ENCODE measurements at places on chromosomes 3 and 15.
A peak's percentile ranks its signal among the peaks of the same experiment; 100 is the strongest.

GRCh38 chr15:92821491-92822116 is 78.5 kb upstream of the CHD2 start:
- peak; percentile 24 for DNase-seq

DNA sequence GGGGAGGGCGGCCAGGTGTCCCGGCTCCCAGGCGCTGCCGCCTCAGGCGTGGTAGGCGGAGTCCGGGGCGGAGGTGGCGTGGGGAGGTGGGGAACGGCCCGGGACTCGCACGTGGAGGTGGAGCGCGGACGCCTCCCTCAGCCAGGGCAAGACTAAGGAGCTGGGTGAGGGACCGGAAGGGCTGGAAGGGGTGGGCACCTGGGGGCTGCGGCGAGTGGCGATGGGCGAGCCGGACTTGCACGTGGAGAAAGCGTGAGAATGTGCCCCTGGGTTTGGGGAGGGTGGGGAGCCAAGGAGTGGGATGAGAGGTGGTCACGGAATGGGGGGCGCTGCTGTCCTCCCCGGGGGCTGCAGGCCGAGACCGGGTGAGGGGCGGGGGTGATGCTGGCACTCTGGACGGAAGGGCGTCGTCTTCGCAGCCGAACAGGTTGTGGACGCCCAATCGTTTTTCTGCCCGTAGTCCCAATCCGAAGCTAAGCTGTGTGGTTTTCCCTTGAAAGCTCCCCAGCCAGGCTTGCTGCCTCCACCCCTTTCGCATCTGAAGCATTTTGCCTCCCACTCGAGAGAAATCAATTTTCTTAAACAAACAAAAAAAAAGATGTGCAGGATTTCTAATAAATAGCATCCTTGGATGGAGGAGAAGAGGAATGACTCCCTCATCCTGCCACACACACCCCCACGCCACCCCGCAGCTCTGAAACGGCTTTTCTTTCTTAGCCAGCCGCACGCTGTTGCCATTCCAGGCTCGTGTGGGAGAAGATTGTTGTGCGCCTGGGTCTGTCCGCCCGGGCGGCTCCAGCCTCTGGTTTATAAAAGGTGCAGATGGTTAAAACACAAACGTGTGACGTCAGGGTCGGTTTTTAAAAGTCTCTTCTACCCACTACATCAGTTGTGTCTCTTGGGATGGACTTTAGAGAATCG is 62.5 kb upstream of the ANKRD28 start:
- peak; percentile 47 for DNase-seq

- DNase-seq = no peak
These were observed 75.8 kb downstream of the FBLN2 start for GRCh38 chr3:13624671-13625125.

DNA sequence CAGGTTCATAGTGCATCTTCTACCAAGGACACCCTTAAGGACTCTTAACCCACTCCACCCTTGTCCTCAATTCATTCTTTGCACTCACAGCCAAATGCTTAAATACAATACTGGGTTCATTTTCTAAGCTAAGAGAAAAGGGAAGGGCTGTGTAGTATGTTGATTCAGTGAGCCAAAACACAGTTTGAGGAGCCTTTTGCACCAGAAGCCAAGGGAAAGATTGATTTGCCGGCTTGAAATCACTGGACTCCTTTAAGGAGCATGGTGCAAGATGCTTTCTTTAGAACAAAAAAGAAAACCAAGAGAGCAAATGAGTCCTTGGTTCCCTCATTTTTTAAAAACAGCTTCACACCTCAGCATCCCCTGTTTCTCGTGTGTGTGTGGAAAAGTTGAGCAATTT is 47.8 kb downstream of the BOC start:
- no peak for DNase-seq

DNA sequence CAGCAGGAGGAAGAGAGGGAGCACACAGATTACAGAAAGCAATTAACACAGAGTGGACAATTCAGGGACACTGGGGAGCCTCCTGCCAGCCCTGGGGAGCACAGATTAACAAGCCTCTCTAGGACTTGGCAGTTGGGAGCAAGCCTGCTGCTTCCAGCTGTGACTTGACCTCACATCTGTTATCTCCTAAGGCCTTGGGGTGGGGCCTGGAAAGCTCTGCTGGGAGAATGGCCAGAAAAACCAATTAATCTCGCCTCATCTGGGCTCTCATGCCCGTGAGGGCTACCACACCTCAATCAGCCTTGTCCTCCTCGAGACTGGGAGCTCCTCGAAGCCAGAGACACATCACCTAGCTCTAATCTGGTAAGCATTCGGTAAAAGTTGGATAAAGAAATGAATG is 39.1 kb downstream of the SEMA5B start:
- DNase-seq = no peak

DNA sequence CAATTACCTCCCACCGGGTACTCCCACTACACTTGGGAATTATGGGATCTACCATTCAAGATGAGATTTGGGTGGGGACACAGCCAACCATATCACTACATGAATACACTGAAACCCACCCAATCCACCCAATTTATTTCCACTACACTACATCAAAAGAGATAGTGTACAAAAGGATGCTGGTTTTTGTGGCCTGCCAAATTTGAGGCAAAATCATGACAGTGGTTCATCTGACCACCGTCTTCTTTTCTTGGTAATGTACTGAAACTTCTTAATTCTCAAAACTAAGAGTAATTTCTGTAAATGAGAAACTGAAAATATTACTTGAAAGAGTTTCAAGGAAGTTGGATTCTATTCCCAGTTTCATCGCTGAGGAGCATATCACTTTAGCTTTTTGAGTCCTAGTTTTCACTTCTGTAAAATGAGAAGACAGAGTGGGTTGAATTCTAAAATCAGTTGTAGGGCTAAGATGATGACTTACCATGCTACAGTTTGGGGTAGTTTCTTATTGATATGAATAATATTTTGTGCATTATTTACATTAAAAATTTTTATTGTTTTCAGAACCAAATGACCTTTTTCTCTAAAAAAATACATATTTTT is 360.4 kb upstream of the CNTN6 start:
- DNase-seq = no peak

GRCh38 chr3:190514413-190515153 is 698 bp downstream of the IL1RAP start:
- DNase-seq = peak; percentile 72

- no peak for DNase-seq
These were observed 145.1 kb upstream of the CNTN4 start for GRCh38 chr3:1953536-1953935.

- no peak for DNase-seq
These were observed 19.9 kb downstream of the CYP8B1 start for GRCh38 chr3:42855547-42856380.

- DNase-seq = no peak
These were observed 208.4 kb upstream of the ALCAM start for GRCh38 chr3:105158286-105158685.

DNA sequence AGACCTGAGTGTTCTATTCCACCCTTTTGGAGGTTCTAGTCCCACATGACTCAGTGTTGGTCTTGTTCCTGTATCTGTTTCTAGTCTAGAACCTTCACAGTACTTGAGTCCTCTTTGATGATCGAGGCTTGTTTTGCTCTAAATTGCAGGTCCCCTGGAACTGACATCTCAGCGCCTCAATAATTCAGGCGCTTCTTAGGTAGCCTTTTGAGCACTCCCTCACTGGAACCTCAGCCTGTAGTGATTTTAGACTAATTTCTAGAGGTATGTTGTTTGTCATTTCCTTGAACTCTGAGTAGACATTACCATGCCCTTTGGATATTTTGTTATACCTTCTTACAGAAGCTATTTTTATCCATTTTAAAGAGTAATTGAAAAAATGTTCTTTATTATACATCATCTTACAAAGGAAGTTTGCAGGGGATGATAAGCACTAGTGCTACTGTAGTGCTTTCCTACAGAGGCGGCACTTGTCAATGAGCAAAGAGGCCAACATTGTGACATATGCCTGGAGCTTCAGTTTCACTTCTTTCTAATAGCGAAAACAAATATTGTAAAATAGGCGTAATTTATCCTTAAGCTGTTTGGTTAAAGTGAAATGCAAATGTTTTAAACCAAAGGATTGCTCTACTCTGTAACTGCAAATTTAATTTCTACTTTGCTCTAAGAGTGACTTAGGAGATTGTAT is 75.7 kb downstream of the EFL1 start:
- DNase-seq = no peak

DNA sequence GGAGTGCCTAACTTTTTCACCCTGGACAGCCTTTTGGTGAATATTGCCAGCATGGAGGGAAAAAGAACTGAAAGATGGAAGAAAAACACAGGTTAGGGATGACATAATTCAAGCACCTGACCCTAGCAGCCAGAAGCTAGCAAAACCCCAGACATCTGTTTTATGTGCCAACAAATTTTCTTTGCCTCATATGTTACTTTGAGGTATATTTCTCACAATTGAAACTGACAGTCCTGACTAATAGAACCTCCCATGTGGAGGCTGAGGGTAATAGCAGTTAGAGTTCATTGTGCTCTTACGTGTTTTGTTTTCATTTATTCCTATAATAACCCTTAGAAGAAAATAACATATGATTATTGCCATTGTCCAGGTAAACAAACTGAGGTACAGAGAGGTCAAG is 71.5 kb upstream of the SLC25A26 start:
- DNase-seq = peak; percentile 21

DNA sequence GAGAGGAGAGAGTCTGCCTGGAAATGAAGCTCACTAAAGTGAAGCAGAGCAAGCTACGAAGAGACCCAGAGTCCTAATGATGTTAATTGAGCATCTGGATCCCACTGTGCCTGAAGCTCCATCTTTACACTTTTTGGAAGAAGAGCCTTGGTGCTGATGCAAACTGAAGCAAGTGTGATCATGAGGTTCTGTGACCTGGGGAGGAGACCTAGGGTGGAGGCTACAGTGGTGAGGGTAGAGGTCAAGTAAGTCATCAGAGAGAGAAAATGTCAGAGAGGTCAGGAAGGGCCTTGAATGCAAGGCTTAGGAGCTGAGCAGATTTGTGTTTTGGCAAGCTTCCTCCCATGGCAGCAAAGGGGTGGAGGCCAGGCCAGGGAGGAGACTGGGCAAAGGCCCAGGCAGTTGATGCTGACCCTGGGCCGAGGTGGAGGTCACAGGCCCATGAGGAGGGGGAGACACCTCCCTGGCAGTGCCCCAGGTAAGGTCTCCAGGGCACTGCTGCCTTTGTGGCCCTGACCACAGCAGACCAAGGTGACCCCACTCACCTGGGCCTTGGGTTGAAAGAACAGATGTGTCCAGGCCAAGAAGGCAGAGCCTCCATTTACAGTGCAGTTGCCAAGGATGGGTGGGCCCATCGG is 1.6 kb downstream of the GRIP2 start:
- DNase-seq = no peak

GRCh38 chr3:49119036-49119435 is 1.6 kb downstream of the USP19 start:
- no peak for DNase-seq

DNA sequence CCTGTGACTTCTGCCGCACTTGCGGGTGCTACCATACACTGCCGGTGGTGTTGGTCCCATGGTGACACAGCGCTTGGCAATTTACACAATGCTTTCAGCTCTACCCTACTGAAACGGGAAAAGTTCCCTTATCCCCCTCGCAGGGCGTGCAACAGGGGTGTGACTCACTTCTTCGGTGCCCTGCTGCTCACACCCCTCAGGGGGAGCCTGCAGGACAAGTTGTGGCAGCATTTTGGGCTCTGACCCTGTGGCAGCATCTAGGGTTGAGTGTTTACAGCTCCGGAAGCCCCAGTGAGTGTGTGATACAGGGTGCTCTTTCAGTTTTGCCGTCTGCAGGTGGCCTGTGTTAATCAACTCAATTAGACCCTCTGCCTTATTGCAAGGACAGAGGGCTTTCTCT is 324.7 kb upstream of the RGMA start:
- DNase-seq = no peak

GRCh38 chr3:52310861-52311575 is 5.1 kb upstream of the DNAH1 start:
- DNase-seq = peak; percentile 63

GRCh38 chr3:56919137-56919796 is 117.5 kb upstream of the ARHGEF3 start:
- no peak for DNase-seq

DNA sequence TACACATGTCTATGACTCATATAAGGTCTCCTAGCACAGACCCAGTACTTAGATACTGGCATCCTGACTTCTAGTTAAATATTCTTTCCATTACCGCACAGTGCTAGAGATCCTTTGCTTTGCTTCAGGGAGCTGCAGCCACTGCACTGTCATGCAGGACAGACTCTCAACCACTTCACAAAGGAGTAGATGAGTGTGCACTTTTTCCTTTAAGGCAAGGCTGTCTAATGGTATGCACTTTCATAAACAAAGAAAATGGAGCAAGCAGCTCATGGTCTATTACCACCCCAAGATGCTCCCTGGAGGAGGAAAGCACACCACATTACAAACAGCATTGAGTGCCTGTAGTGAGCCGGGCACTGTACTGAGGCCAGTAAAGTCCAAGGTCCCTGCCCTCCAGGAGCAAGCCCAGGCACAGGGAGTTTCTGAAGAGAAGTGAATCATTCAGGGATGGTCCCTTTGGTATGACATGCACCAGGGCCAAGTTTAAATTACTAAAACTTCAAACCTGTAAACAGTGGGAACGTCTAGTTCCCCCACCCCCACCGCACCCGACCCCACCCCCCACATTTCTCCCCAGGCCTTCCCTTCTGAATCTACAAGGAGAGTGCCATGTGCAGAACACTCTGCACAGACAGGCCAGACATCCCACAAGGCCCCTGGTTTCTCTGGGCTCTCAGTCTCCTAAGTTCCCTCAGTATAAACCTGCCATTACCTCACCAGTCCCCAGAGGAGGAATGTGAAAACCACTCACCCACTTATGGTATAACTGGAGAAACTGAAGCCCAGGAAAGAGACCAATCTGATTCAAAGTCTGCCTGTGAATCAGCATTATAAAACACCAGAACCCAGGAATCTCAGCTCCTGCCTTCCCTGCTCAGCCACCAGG is 107.8 kb upstream of the BCL6 start:
- DNase-seq = peak; percentile 18

- DNase-seq = no peak
These were observed 10.6 kb downstream of the RAB6B start for GRCh38 chr3:133884887-133885711.

DNA sequence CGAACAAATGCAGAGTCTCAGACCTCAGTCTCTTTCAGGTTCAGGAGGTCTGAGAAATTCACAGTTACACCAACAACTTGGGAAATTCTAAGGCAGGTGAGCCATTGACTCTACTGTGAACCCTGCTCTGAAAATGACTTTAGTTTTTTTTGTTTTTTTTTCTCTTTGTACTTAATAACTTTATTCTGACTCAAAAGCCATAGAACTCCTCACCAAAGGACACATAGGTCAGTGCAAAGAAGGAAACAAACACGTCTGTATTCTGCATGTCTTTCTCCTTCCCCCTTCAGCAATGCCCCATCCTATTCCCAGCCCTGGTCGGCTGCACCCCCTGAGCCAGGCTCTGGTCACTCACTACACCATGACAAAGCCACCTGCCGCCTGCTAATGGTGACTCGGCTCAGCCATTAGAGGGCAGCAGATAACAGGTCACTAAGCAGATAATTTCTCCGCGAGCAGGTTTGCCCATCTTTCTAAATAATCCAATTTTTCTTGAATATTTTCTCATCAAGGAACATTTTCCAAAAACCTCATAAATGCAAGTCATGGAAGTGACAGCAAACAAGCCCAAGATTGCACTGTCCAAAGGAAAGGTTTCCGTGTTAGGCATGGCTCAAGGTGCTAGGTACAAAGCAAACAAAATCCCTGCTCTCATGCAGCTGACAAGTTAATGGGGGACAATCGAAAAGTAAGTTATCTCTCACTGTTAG is 37.7 kb downstream of the TM4SF4 start:
- DNase-seq = peak; percentile 52

All from iris pigment epithelial cell (primary cell).